ENCODE measurements at places on chromosomes 1 and 21.
A peak's percentile ranks its signal among the peaks of the same experiment; 100 is the strongest.

GRCh38 chr1:191432817-191433216 lies 725.4 kb upstream of the RGS18 start:
- no peak for DNase-seq

GRCh38 chr1:247146671-247147070 lies 25.1 kb downstream of the ZNF124 start:
- no peak for DNase-seq

DNA sequence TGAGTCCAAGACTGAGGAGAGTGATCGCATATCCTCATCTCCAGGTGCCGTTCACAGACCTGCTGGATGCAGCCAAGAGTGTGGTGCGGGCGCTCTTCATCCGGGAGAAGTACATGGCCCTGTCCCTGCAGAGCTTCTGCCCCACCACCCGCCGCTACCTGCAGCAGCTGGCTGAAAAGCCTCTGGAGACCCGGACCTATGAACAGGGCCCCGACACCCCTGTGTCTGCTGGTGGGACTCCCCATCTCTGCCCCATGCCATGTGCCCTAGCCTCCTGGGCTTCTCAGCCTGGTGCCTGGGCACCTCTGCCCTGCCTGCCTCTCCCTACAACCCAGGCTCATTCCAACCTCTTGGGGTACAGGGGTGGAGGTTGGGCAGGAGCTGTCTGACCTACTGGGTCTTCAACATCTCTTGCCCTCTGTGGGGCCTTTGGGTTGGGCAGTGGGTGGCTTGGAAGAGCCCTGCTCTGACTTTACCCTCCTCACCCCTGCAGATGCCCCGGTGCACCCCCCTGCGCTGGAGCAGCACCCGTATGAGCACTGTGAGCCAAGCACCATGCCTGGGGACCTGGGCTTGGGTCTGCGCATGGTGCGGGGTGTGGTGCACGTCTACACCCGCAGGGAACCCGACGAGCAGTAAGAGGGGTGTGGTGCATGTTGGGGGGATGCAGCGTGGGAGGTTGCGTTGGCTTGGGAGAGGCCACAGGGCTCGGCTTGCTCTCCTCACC lies 7.2 kb downstream of the AMPD2 start:
- no peak for DNase-seq

DNA sequence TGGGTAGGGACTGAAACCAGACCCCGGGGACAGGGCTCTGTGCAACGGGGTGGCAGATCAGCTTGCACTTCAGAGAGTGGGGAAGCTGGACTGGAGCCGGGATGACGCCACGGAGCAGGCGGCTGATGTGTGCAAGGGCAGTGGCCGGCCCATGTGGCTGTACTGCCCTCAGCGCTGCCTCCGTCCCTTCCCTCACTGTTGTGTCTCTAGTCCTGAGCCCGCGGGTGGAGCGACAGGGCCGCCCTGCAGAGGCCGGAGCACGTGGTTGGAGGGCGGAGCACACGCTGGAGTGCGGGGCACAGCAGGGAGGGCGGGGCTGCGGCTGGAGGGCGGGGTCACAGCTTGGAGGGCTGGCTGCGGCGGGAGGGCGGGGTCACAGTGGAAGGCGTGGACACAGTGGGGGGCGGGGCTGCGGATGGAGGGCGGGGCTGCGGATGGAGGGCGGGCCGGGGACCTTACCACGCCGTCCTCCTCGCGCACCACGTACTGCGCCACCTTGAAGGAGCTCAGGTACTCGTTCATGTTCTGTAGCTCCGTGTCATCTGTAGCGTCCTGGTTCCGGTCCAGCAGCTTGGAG lies 52.4 kb downstream of the CHD5 start:
- DNase-seq: peak; percentile 60

GRCh38 chr1:215082532-215083382 lies at the start of gene KCNK2:
Gene KCNK2, plus strand, starts transcription at chr1:215082737. Its CDS starts 649 bp downstream, at chr1:215083386.
- no peak for DNase-seq

DNA sequence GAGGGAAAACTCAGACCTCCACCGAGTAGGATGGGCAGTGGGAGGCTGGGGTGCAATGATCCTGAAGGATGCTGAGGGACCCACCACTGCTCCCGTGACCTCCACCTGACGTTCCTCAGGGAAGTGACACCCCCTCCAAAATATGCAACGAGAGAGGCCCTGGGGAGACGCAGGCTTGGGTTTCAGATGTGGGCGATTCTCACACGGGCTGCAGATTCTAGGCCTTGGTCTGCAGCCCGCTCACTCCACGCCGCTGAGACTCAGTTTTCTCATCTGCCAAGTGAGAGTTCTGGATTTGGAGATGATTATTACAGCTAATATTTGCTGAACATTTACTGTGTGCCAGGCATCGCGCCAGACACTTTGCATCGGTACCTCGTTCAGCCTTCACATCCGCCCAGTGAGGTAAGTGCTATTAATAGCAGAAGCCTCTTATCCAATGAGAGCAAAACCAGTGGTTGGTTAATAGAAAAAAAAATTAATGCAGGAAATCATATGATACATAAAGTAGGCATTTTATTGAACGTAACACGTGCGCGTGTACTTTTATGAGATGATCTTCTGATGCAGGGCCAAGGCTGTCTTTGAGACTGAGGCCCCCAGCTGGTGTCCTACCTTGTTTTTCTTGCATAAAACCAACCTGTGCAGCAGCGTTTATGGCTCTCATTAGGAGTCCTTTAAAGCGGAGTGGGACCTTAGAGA lies 102.0 kb upstream of the RUNX3 start:
- DNase-seq: no peak

DNA sequence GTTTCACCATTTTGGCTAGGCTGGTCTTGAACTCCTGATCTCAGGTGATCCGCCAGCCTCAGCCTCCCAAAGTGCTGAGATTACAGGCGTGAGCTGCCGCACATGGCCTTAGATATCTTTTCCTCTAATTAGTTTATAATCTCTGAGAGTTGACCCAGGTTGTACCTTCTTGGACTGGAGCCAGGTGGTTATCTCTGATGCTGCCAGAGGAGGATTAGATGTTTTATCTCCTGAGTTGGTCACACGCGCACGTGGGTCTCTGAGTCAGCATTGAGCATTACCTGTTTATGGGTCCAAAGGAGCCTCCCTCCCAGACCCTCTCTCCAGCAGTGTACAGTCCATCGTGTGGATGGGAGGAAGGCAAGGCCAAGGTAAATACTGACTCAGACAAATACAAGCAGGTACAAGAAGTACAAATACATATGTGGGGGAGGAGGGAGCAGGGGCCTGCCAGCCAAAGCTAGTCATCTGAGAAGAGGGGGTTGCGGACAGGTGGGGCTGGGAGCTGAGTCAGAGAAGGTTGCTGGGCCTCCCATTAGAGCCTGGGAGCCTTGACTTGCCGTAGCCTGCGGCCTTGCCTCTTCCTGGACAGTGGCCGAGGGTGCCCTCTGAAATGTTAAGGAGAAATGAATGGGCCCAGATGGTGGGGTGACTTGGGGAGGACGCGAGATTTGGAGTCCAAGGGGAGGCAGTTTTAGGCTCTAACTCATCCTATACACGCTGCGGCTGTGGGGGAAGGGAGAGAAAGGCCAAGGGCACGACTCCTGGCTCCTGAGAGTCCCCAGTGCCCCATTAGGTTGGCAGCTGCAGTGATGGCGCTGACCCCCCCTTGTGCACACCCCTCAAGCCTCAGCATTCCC lies 13.1 kb downstream of the IL6R start:
- DNase-seq: no peak

GRCh38 chr21:29228306-29228705 lies 70.4 kb upstream of the BACH1 start:
- DNase-seq: no peak

DNA sequence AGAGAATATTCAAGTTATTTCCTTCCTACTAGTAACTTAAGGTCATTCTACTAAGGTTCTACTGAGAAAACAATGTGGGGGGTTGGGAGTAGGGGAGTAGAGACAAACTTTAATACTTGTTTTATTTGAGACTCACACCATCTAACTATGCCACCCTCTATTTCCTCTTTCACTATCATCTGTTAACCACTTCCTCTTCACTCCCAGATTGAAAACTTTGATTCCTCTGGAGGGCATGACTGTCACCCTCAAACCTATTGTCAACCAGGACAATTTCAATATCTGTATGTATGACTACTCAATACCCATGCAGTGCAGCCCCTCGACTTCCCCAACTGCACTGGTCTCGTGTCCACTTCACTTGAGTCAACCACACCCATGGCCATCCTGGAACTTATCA lies 165.6 kb upstream of the POGK start:
- no peak for DNase-seq

- DNase-seq: no peak
These were observed 31.4 kb downstream of the FMO1 start for GRCh38 chr1:171279678-171280077.

GRCh38 chr1:71859806-71860205 lies 422.5 kb downstream of the NEGR1 start:
- no peak for DNase-seq

- DNase-seq: no peak
These were observed 222.9 kb upstream of the RAB4A start for GRCh38 chr1:229047840-229048620.

GRCh38 chr1:219128957-219129356 lies 44.7 kb upstream of the LYPLAL1 start:
- no peak for DNase-seq

DNA sequence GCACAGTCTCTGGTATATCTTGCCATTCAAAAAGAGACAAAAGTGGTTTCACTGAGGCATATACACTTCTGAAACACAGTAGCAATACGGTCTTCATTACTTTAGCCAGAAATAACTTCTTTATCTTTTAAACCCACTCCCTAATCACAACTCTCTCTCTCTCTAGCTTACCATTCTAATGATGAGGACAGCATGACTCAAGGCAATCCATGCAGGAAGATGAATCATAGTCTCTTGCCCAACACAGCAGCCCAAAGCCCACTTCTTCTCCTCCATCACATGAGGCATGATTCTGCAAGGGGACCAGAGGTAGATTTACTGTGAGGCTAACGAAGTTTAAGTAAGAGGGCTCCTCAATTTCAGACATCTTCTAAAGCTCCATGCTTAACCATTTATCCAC lies 285.0 kb upstream of the NR5A2 start:
- peak; percentile 0 for DNase-seq

- no peak for DNase-seq
These were observed 1.2 kb upstream of the EPHA10 start for GRCh38 chr1:37765916-37766664.

GRCh38 chr1:105894006-105894405 lies 1162.5 kb upstream of the PRMT6 start:
- DNase-seq: no peak

DNA sequence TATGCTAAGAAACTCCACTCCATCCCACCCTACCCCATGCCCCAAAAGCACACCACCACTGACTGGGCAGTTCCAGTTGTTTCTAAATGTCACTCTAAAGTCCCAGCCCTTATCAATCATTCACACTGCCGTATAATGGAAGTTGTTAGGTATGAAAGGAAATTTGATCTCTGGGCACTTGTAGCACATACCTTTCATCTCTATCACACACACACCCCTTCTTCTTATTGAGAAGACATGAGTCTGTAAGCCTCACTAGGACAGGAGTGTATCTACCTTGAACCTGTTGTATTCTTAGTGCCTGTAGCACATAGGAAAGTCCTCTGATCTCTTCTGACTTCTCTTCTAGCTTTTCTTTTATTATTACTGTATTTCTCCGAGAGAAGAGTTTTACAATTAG lies 22.3 kb upstream of the DHX9 start:
- no peak for DNase-seq

DNA sequence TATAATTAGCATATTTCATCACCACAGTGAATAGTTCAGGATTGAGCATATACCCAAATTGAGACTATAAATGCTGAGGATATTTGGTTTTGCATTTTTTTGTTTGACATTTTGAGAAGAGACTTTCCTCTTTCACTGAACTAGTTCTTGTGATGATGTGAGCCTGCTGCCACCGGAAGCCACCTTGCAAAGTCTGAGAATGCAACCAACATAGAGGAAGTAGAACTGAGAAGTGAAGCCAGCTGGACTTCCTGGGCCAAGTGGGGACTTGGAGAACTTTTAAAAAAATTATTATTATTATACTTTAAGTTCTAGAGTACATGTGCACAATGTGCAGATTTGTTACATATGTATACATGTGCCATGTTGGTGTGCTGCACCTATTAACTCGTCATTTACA lies 102.3 kb downstream of the RPE65 start:
- no peak for DNase-seq

DNA sequence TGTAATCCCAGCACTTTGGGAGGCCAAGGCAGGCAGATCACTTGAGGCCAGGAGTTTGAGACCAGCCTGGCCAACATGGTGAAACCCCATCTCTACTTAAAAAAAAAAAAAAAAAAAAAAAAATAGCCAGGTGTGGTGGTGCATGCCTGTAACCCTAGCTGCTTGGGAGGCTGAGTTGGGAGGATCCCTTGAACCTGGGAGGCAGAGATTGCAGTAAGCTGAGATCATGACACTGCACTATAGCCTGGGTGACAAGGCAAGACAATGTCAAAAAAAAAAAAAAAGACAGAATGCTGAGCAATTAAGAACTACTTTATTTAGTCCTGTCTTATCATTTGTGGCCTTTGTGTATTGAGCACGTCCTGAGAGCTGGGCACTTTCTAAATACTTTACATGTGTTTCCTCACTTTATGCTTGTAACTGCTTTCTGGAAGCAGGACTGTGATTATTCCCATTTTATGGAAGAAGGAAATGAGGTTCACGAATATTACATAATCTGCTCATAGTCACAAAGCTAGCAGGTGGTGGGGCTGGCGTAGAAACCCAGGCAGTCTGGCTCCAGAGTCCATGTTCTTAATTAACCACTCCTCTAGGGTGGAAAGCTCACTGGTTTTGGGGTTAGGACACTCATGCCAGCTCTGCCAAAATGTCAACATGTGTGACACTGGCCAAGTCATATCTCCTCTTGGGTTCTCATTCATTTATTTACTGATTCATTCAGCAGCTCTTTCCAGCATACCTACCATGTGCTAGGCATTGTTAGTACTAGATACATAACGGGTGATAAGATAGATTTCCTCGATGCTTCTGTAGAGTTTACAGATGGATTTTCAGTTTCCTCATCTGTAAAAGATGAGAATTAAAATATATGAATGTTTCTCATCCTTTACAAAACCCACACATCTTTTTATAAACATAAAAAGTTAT lies 57.7 kb downstream of the DDR2 start:
- DNase-seq: no peak

GRCh38 chr1:109793486-109794318 lies 30.0 kb upstream of the EPS8L3 start:
- DNase-seq: no peak

- no peak for DNase-seq
These were observed 79.7 kb downstream of the PDE9A start for GRCh38 chr21:42733037-42733627.

DNA sequence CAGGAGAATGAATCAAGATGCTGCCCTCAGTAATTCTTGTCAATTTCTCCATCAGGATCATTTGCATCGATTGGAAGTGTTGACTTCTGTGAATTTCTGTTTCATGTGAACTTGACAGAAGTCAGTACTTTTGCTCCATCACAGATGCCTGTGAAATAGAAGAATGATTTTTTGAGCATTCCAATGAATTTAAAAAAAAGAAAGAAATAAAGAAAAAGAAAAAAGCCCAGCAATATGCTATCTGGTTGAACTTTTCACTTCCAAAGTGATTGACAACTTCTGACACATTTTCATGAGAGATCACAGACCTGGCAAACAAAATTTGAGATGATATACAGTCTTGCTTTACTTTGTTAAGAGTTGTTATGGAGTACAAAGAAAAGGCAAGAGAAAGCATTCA lies 175.3 kb downstream of the RWDD3 start:
- no peak for DNase-seq
